ENCODE measurements at places on chromosomes 7 and 10.

DNA sequence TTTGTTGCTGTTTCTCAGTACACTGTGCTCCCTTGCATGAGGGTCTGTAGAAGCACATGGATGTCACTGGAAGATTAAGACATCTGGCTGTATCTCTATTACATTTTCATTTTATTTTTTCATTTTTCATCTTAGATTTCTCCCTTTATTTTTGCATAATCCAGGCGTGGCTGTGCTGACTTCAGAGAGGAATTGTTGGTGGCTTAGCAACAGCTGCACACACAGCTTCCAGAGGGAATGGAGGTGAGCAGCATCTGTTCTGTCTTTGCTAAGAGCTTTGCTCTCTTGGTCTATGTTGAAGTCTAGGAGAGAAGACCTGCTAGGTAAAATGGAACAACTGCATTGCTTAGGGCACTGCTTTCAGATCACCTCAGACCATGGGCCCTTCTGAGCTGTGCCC is 254.4 kb upstream of the SP4 start:
- DNase-seq, result no peak

DNA sequence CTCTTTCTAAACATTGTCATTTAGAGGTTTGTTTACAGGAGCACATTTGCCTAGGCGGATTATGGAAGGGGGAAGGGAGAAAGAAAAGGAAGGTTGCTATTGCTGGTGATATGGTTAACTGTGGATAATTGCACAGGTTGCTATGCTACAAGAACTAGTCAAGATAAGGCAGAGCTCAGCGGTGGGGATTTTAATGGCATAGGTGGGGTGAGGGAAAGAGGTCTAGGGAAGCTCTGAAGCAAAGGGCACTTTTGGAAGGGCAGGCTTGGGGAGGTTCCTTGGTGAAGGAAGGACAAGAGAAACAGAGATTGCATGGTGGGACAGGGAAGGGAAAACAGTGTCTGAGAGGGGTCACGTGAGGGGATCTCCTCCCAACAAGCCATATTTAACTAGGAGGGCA is 19.5 kb downstream of the HYAL4 start:
- no peak for DNase-seq

GRCh38 chr10:27944005-27944404 is 54.9 kb downstream of the ODAD2 start:
- no peak for DNase-seq

DNA sequence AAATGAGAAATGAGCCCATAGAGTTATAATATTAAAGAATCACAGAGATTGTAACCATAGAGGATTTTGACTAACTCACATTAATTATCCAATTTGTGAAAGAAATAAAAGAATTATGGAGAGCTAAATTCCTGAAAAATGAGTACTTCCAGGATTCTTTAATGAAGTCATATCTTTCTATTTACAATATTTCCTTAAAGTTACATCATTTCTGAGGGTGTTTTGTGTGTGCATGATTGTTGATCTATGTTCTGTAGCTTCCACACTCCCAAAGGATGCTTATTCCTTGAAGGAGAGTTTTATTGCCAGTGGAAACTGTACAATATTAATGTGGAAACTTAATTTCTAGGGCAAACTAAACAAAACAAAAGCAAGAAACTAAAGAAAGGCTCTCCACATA is 299.6 kb downstream of the MDFIC start:
- no peak for DNase-seq

- peak; percentile 25 for DNase-seq
Observed at GRCh38 chr7:100612730-100613390, 520 bp downstream of the MOSPD3 start.

DNA sequence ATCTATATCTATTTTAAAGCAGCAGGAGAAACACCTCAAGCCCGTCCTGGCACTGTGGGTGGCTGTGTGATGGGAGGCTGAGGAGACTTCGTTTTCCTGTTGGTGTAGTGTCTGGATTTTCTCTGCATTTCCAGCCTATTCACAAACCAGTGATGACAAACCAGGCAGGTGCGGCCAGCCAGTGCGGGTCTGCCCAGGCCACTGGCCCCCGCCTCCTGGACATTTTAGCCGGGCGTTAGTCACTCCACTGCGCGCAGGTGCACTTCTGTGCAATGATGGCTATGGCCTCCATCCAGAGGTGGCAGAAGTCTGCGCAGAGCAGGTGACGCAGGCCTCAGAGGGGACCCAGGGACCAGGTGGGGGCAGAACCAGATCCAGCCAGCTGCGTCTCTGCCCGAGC is 64.9 kb upstream of the PITRM1 start:
- DNase-seq, result no peak

DNA sequence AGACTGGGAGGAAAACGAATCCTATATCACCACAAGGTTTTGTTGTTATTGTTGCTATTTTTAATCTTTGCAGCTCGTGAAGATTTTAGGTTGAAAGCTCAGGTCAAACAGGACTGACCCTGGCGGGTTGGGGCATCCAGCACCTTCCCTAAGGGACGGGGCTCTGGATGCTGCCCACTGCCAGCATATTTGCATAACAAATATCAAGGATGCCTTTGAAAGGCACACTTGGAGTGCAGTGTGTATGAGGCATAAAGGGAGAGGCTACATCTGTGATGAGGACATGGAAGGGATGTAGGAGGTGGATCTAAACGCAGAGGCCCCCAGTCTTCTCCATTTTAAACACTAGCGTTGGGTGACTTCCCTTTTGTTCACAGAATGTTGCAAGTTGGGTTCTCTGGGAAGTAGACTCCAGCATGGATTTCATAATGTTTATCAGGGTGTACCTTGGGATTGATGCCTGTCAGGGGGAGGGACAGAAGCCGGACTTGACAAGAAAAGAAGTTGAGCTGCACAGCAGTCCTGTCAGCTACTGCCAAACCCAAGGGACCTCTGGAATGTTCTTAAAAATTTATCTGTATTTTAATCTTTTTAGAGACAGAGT is 181.1 kb upstream of the IMMP2L start:
- no peak for DNase-seq

DNA sequence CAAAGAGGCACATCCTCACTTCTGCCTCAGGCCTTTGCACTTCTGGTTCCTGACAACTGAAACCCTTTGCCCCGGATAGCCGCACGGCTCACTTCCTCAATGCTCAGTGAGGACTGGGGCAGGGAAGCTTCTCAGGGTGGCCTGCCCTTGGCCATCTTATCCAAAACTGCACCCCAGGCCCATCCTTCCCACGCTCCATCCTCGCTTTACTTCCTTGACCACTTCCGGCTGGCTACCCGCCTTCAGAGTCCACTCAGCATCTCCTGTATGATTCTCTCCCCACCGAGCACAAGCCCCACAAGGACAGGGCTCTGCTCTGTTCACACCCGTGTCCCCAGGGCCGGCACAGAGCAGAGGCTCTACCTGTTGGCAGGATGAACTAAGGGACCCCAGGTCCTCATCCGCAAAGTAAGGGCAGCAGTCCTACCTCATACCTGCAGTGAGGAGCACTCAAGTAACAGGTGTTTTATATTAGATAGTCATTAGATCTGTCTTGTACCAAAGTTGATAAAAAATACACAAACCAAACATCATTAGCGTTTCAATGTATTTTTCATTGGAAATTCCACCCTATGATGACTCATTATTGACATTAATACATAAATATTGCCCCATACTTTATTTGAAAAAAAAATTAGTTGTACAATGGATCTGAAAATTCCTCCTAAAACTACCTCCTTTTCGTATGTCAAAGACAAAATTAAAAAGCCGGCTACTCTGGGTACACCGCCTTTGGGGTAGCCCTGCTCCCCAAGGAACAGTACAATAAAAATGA is 35.0 kb downstream of the GNA12 start:
- peak; percentile 61 for DNase-seq

- no peak for DNase-seq
Observed at GRCh38 chr10:18436902-18437301, 214.5 kb downstream of the NSUN6 start.

DNA sequence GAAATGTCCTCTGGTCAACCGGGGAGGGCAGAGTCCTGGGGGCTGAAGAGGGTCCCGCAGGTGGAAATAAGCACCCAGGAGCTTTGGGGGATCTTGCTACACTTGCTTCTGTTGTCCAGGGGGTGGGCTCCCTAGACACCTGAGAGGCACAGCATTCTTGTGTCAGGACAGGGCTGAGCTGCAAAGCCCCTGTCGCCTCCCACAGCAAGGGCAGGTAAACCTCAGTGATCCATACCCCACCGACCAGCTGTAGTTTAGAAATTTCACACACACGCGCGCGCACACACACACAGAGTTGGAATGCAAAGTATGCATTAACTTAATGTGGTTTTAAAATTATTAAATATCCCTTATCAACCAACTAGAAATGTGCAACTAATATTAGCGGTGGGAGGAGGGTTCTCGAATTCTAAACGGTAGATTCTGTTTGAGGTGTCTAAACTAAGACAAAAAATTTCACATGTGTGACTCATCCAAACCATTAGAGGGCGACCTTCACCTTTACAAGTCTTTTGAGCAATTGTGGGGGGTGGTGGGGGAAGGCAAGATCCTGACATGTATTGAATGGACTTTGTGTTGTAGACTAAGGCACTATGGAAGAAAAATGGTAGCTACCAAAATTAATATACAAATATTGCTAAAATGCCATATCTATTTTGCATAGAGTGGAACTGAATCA is 34.3 kb upstream of the PTF1A start:
- DNase-seq, result no peak

DNA sequence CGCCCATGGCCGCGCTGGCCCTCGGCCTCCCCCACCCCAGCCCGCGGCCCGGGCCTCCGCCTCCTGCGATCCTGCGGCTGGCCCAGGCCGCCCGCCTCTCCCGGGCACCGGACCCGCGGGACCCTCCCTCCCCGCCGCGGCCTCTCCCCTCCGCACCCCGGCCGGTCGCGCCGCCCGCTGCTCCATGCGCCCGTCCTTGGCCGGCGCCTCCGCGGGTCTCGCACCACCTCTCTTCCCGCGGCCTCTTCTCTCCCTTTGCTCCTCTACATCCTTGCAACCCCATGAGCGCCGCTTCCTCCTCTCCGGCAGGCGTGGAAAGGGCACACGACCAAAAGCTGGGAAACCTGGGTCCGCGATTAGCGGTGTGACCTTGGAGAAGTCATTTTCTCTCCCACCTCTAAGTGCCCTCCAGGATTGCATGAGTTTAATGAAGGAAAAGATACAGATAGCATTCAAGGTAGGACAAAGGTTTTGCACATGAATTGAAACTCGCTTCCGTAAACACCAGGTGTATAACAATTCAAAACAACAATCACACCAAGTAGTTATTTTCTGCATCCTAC is 448 bp upstream of the SRPK2 start:
- peak; percentile 46 for DNase-seq

DNA sequence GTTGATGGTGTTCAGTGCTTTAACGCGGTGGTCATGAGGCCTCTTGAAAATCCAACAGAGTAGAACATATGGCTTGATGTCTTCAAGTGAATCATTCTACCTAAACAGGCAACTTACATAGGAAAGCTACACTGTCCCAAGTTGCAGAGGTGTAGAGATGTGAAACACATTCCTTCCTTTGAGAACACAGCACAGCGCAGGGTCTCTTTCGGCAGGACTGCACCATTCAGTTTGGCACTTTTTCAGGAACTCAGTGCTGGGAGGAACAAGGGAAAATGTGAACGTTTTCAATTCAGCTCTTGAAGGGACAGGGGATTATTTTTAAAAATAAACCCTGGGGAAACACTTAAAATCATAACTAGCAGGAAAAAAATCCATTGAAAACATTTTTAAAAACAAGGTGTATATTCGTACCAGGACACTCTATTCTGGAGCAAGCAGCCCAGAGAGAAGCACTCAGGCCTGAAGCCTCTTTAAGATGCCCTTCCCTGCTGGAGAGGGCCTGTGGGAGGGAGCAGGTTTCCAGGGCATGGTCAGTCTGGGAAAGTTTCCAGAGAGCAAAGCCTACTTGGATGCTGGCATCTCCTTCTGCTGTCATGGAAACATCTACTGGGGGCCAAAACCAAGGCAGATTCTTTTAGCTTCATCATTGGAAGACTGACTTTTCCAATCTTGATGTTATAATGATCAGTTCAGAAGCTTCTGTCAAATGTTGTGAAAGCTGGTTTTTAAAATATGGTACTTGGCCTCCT is 60.4 kb upstream of the NPVF start:
- DNase-seq, result no peak

- DNase-seq, result peak; percentile 82
Observed at GRCh38 chr10:124906551-124907001, 35.3 kb upstream of the ZRANB1 start.

GRCh38 chr7:43559946-43560335 is 23.0 kb upstream of the STK17A start:
- no peak for DNase-seq

GRCh38 chr10:33556620-33557019 is 222.2 kb upstream of the NRP1 start:
- no peak for DNase-seq

DNA sequence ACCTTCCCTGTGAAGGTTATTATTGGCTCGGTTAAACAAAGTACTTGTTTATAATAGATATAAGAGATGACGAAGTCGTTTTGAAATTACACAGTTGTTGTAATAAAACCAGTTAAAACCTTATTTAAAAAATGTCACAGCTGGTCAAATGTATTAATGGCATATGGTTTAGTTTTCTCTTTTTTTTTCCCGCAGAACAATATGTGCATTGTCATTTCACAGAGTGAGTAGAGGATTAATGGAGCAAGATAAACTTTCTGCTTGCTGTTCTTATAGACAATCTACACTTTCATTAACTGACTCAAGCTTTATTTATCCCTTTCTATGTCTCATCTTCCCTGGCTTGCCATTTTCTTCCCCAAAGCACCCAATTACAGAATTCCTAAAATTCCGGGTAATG is 404.3 kb upstream of the NPVF start:
- DNase-seq, result no peak

DNA sequence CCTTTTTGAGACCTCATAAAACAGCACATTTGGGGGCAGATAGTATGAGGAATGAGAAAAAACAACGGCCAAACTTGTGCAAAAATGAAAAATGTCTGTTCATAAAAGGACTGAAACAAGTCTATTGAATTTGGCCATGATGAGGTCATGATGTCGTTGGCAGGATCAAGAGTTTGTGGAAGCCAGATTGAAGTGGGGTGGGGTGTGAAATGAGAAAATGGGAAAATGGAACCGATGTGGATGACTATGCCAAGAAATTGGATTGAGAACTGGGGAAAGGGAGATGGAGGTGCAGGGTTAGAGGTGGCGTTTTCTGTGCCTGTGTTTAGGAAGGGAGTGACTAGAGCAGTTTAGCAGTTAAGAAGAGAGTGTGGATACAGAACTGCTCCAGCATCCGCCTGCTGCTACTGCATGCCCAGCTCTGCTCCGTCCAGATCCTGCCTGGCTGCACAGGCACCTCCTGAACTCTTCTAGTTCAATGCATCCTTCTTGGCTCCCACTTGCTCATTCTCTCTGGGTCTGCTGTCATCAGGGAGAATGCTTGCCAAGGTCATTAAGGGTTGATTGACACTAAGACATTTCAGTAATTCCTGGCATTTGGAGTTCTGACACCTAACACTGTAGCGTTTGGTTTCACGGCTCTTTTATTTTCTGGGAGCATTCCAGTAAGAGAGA is 111.9 kb downstream of the GALNT17 start:
- no peak for DNase-seq

- peak; percentile 92 for DNase-seq
Observed at GRCh38 chr7:42236976-42237810, at the start of gene GLI3. Gene GLI3 (minus strand): TSS chr7:42237209. CDS start chr7:42223253, 13,956 bp downstream.

GRCh38 chr10:79407423-79407796 is 38.0 kb downstream of the ZCCHC24 start:
- peak; percentile 62 for DNase-seq

- DNase-seq, result no peak
Observed at GRCh38 chr7:116799916-116800315, 62.5 kb upstream of the CAPZA2 start.
